ENCODE measurements at places on chromosomes 5 and 9. TPM values are rescaled to one million over a fixed set of nuclear protein-coding genes. Genes with fewer than 3 reads are reported as not detected.

SV2C gene
- not detected for total RNA-seq

DNA sequence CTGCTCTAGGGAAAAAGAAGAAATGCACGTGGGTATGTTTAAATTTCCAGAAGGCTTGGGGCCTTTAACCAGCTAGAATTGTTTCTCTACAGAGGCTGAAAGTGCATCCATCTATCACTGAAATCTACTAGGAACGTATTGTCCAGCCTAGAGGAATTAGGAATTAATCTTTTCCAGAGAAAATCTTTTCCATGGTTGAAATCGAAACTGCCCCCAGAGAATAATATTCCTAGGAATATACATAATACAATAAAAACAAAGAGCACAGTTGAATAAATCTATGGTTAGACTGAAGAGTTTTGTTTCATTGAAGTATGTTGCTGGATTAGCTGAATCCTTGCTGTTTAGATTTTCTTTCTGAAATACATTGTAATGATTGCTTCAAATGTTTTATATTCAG, 378.5 kb downstream of the PLK2 start:
- DNase-seq, result no peak
- H3K4me1 ChIP-seq, result no peaks in the 10 kb centered on the region
- H3K27me3 ChIP-seq, result no peaks in the 10 kb centered on the region
- no peak overlapping the region for H3K27ac ChIP-seq

DNA sequence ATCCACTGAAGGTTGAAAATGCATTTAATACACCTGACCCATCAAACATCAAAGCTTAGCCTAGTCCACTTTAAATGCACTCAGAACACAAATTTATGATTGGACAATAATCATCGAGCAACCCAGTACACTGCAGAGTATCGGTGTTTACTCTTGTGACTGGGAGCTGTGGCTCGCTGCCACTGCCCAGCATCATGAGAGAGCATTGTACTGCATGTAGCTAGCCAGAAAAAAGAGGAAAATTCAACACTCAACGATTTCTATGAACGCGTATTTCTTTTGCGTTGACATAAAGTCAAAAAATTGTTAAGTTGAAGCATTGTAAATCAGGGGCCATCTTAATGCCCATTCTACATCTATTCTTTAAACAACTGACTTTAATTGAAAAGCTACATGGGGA, 95.1 kb upstream of the CD180 start:
- H3K27ac ChIP-seq, result no peak overlapping the region
- H3K4me1 ChIP-seq, result 0 out of 2 replicates have a peak, but pooled peaks cover 3% of the 10 kb centered on the region
- DNase-seq, result no peak
- no peaks in the 10 kb centered on the region for H3K36me3 ChIP-seq

GRCh38 chr9:120336021-120336752, 243.8 kb downstream of the CDK5RAP2 start:
- no peaks in the 10 kb centered on the region for H3K36me3 ChIP-seq
- H3K4me1 ChIP-seq, result peaks cover 5% of the 10 kb centered on the region
- H3K27ac ChIP-seq, result no peak overlapping the region
- peak; percentile 72 for DNase-seq
- no peak overlapping the region for H3K4me3 ChIP-seq
- no peaks in the 10 kb centered on the region for H3K27me3 ChIP-seq

SLC34A3 gene
- total RNA-seq, result not detected

CDKN2A gene
- 18.1 TPM for total RNA-seq

SLC4A9 gene
- not detected for total RNA-seq

DNA sequence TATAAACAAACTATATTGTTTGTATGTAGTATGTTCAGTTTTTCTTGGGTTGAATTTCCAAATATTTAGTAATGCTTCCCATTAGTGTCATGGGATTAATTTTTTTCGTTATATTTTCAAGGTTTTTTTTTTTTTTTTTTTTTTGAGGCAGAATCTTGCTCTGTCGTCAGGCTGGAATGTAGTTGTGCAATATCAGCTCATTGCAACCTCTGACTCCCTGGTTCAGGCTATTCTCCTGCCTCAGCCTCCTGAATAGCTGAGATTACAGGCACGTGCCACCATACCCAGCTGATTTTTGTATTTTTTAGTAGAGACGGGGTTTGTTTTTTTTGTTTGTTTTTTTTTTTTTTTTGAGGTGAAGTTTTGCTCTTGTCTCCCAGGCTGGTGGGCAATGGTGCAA, 10.6 kb downstream of the DDX46 start:
- H3K27me3 ChIP-seq, result no peaks in the 10 kb centered on the region
- DNase-seq, result peak; percentile 56
- peaks cover 62% of the 10 kb centered on the region for H3K36me3 ChIP-seq
- no peaks in the 10 kb centered on the region for H3K4me1 ChIP-seq

All from GM23248 (cell line).